ENCODE measurements at places on chromosomes 4 and X.

GRCh38 chr4:183347566-183347965 is 25.3 kb upstream of the CLDN24 start:
- no peak for DNase-seq
- no peak overlapping the region for H3K4me3 ChIP-seq
- H3K4me1 ChIP-seq: peaks cover 19% of the 10 kb centered on the region
- H3K27ac ChIP-seq: no peak overlapping the region
- no peaks in the 10 kb centered on the region for H3K36me3 ChIP-seq

DNA sequence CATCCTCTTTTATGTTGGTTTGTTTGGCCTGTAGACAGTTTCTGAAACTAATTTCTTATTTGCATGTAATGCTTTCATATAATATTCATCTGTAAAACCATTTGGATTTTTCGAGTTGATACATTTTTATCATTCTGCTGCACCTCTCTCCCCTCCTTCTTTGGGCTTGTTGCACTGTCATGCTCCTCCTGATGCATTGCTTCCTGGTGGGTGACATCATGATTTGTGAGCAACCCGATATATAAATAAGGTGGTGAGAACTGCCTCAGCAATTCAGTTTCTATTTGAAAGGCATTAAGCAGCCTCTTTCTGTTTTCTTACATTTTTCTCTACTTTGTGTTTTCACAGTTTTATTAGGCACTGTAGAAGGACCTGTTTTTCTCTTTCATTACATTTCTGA is 515.7 kb downstream of the RPA4 start:
- H3K36me3 ChIP-seq: no peaks in the 10 kb centered on the region
- no peak overlapping the region for H3K27ac ChIP-seq
- no peak overlapping the region for H3K4me3 ChIP-seq
- no peaks in the 10 kb centered on the region for H3K4me1 ChIP-seq
- H3K27me3 ChIP-seq: no peaks in the 10 kb centered on the region

GRCh38 chr4:129323658-129324057 is 227.7 kb downstream of the C4orf33 start:
- H3K27ac ChIP-seq: no peak overlapping the region
- H3K27me3 ChIP-seq: no peaks in the 10 kb centered on the region
- no peaks in the 10 kb centered on the region for H3K4me1 ChIP-seq

DNA sequence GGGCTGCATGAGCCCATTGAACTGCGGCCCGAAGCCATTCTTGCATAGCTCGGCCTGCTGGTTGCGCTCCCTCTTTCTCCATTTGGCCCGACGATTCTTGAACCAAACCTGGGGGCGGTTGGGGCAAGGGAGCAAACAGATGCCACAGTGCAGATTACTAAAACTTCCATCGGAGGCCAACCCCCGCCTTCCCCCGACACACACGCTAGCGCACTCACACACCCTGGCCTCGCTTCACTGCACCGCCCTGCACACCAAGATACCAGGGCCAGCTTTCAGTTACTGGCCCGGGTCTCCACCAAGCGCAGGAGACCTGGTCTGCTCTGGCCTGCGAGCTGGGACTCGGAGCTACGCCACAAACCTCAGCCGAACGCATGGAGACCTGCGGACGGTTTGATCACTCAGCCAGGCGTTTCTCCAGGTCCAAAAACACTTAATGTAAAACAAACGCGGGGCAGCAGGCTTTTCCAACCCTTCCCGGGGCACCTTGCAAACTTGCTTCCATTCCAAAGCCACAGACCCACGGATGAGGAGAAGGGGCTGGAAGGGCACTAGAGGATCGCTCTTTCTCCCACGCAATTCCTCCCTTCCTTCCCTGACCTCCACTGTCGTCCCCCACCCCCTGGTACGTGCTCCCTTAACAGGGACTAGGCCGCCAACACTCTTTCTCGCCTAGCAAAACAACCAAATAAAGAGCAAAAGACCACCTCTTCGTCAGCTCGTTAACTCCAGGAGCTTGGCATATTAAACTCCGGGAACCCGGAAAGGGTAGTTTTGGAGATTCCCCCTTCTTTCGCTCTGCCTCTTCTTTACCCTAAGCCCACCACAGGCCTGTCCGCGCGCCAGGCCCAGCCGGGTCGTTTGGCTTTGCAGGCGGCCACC is 4.1 kb downstream of the PITX2 start:
- H3K36me3 ChIP-seq: no peaks in the 10 kb centered on the region
- DNase-seq: no peak
- H3K27ac ChIP-seq: no peak overlapping the region
- no peak overlapping the region for H3K4me3 ChIP-seq
- peaks cover 2% of the 10 kb centered on the region for H3K4me1 ChIP-seq

DNA sequence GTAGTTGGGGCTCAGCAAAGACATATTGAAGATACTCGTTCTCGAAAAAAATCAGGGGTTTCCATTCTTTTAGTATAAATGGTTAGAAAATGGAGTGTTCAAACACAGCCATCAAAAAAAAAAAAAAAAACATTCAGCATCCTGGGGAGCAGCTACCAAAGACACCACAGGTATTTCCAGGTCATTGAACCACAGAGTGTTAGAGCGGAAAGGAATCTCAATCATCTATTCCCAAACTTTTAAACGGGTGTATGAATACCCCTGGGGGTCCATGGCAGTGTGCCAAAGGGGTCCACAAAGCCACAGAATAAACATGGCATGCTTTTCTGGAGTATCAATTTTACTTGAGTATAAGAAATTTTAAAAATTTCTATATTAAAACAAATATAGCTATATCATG is 6.9 kb upstream of the FGF16 start:
- no peak for DNase-seq
- no peaks in the 10 kb centered on the region for H3K36me3 ChIP-seq
- no peaks in the 10 kb centered on the region for H3K4me1 ChIP-seq
- H3K27ac ChIP-seq: no peak overlapping the region
